ENCODE measurements at places on chromosomes 4 and X.

- no peak for DNase-seq
These were observed 26.3 kb downstream of the PRPS2 start for GRCh38 chrX:12817528-12817927.

DNA sequence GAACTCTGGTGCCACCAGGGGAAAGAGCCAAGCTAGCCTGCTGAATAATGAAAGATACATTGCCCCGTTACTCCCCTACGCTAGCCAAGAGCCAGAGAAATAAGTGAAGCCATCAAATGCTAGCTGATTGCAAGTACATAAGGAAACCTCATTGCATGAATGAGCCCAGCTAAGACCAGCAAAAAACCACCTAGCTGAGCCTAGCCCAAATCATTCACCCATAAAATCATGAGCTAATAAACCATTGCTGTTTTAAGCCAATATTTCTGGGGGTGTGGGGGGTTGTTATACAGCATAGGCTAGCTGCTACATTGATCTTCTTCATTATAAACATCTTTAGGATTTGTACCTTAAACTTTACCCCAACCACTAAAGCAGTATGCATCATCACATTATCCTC lies 15.4 kb upstream of the EDNRA start:
- no peak for DNase-seq

DNA sequence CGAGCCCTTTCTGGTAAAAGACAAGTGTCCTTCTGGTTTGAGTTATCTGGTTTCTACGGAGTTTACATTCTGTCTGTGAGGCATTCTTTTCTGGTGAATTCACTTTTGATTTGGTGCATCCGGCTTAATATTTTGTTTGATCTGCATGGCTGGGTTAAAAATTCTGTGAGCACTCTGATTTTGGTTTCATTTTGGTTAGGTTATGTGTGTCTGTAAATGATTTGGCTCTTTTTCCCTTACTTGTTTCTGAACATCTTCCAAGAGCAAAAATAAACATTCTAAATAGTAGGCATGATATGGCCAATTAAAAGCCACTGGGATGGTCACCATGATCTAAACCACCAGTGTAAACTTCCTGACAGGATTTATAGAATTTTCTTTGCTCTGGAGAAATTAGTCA lies 85.7 kb upstream of the PTPN13 start:
- DNase-seq: no peak

DNA sequence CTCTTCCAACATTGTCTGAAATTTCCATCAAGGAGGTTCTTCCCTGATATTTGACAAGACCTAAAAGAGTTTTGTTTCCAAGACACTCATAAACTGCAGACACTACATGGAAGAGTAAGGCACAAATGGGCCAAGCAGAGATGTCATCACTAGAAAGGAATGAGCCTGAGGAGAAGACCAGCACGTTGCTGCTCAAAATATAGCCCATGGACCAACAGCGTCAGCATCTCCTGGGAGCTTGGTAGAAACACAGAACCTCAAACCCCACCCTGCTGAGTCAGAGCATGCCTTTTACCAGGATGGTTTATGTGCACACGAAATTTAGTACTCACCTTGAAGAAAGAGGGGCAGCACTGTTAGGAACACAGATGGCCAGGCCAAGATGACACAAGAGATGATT lies 128.7 kb upstream of the MID1 start:
- DNase-seq: no peak

- DNase-seq: no peak
These were observed 1.1 kb upstream of the SLC10A7 start for GRCh38 chr4:146522869-146523205.

DNA sequence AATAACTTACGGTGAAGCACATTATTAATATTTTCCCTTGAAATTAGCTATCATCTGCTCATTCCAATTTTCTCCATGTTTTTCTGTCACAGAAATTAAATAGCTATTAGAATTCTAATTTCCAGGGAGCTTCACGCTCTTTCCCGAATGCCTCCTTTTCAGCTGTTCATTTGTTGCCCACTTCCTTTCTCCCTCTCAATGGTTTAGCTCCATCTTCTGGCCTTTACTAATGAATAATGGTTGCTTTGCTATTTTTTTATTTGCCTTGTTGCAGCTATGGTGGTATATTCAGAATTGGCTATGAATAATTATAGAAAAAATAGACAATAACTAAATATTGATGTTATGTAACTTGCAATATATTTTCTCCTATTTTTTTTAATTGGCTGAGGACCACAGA lies 70.5 kb downstream of the GRIA2 start:
- no peak for DNase-seq

Data from stimulated activated CD8-positive, alpha-beta memory T cell treated with anti-CD3 and anti-CD28 coated beads, Interleukin-15, amount 100 ng/mL, for 1 hour (primary cell).